A673 (cell line): ENCODE measurements at places on chromosomes 6 and 20. TPM values are rescaled to one million over a fixed set of nuclear protein-coding genes. Genes with fewer than 3 reads are reported as not detected.

Gene ULBP3
- total RNA-seq: 1.5 and 1.6 TPM in 2 replicates

Gene RIPOR3
- 19.1 and 21.6 TPM in 2 replicates for total RNA-seq

Gene HLA-B
- 27.3 and 29.9 TPM in 2 replicates for total RNA-seq

Gene SLC17A2
- not detected in 2 replicates for total RNA-seq

DNA sequence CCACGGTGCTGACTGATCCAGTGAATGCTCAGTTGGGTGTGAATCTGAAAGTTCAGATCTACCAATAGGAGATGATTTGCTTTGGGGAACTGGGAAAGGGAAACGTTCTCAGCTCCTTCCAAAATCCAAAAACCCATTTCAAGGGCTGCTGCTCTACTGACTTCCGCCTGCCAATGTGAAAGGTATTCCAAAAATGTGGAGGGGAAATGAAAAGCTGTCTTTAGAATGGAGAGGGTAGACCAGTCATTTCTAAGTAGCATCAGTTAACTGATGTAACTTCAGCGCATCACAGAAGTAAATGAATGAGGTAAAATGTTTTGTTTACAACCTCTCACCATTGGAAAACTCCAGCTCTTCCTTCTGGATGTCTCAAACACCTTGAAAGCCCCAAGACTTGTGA, 19.6 kb upstream of the EYA2 start:
- no peaks in the 10 kb centered on the region for H3K4me1 ChIP-seq
- no peak for DNase-seq
- no peaks in the 10 kb centered on the region for H3K36me3 ChIP-seq
- H3K4me3 ChIP-seq: no peak overlapping the region
- peaks cover 16% of the 10 kb centered on the region for H3K27me3 ChIP-seq
- no peak overlapping the region for H3K27ac ChIP-seq

DNA sequence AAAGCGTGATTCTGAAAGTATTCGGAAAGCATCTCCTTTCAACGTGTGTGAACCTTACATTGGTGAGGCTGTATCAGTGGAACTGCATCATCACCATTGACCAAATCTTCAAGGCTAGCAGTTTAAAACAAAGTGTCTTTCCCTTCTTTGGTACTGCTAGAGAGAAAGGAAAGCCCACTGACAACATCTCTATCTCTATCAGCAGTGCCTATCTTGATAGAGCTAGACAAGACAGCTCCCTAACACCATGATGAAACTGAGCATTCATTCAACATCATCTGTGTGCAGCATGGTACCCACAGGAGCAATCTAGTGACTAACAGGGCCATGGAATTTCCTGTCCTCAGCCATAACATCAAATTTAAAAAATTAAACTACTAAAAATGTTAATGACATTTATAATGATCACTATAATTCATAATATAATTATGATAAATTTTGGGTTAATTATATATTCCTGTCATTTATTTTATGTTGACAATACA, 31.5 kb upstream of the EDN1 start:
- no peak overlapping the region for H3K4me3 ChIP-seq
- H3K4me1 ChIP-seq: no peaks in the 10 kb centered on the region
- no peaks in the 10 kb centered on the region for H3K36me3 ChIP-seq
- H3K27me3 ChIP-seq: peaks cover 13% of the 10 kb centered on the region

DNA sequence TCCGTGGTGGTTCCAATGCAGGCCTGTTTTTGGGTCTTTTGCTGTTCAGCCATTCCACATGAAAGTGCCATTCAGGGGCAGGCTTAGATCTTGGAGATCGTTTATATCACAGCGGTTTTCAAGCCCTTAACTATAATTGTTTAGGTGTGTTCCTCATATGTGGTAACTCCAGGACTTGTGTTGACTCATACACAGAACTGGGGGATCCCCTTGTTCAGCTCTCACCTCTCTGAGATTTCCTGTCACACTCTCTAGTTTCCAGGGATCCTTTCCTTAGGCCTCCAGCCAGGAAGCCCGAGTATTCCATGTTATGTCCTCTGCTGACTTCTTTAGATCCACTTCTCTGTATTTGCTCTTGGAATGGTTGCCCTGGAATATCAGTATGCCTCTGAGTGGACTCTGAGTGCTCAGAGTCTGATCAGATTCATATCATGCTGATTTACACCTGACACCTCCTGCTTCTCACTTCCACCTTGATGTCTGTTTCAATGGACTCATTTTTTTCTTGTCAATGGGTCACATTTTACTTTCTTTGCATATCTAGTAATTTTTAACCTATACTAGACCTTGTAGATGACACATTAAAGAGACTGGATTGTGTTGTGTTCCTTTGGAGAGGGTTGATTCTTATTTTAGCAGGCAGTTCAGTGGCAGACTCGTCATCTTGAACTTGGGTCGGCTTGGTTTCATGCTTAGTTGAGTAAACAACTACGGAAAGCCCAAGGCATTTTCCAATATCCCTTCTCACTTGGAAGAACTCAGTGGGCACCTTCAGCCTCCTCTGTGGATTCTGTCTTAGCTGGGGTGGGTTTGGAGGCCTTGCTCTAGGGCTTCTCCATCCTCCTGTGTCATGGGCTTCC, 13.1 kb downstream of the NTSR1 start:
- no peak for DNase-seq
- no peaks in the 10 kb centered on the region for H3K27me3 ChIP-seq
- H3K27ac ChIP-seq: no peak overlapping the region
- no peak overlapping the region for H3K4me3 ChIP-seq
- H3K4me1 ChIP-seq: no peaks in the 10 kb centered on the region
- no peaks in the 10 kb centered on the region for H3K36me3 ChIP-seq
